ENCODE measurements at places on chromosomes 4 and X.

DNA sequence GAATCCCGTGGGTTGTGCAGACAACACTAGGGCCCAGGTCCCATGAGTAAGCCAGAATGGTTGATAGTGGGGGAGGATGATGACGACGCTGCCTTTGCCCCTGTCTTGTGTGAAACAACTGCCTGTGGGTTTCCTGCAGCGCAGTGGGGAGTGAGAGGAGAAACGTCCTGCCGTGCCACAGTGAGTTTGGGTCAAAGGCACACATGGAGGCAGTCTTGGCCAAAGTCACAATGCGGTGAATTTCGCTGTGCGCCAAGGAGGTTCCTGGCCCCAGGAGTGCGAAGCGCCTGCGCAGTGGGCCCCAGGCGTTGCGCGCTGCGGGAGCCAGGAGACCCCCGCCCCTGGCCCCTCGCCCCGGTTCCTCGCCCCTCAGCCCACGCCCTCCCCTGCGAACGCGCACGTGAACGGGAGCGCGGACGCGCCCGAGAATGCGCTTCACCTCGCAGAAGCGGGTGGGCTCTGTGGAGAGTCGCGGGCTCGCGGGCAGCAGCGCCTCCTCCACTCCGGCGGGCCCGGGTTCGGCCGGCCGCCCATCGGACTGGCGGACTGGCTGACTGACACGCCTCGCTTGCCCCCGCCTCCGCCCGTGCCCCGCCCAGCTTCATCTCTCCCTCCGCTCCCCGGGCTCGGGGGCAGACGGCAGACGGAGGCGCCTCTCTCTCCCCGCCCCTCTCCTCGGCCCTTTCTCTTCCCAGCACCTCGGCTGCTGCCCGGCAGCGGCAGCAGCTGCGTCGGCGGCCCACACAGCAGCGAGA is at the start of gene NUDT10:
Gene NUDT10, plus strand, starts transcription at position 635 of the 755 bp plus-strand sequence. CDS start 144 bp downstream, outside the sequence.
- peak; percentile 43 for DNase-seq

GRCh38 chr4:98508829-98509598 is 149.4 kb downstream of the TSPAN5 start:
- no peak for DNase-seq

DNA sequence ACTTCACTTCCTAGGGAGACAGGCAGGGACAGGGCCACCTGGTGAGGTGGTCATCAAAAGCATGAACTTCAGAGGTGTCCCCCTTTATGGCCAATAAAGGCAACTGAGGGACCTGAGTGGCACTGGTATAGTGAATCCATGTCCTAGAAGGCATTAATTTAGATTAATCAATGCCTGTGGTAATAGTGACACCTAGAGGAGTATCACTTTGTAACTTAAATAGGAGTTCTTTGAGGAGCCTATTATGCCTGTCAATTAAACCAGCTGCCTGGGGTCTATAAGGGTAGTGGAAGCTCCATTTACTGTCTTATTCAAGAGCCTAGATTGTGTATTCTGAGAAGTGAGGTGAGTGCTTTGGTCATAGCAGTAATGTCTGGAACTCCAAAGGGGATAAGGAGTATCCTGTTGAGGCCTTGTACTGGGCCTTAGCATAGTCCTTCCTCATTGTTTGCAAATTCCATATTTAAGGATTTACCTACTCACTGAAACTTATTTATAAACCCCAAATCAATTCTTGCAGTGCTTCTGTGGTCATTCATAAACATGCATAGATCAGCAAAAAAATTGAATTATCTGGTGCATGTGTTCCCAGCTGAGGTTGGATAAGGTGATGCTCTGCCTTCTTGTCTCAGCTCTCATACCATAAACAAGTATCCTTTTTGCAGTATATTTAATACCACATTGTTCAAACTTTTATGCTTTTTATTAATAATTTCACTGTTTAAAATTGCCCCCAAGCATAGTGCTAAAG is 213.8 kb upstream of the RADX start:
- peak; percentile 14 for DNase-seq

DNA sequence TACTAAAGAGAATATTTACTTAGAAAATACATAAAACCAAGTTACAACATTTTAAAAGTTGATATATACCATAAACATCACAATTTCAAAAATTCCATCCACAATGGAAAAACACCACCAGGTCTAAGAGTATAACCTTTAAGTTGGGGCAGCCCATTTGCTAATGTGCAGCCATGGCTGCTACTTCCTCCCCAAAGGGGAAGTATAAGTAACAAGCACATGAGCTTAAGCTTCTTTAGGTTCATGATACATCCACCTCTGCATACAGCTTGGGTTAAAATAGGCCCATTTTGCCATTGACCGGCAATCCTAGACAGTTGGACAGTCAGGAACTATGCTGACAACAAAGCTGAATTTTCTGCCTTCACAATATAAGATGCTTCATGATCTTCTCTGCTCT is 16.6 kb upstream of the GASK1B start:
- DNase-seq = no peak

GRCh38 chr4:107721436-107722100 is 1.5 kb upstream of the PAPSS1 start:
- DNase-seq = no peak

DNA sequence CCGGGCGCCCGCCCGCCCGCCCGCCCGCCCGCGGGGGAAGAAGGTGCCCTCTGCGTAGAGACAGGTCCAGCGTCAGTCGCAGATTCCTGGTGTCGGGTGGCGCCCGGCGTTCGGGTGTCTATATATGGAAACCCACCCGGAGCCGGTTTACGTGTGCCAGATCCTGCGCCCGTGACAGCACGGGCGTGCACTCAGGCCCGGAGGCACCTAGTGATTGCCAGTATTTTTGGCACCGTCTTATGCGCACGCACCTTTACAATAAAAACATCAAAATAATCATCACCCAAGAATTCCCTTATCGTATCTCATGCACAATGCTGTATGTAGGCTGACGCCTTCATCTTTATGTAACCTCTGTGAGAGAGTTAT is 519 bp downstream of the SLC25A4 start:
- peak; percentile 55 for DNase-seq

GRCh38 chrX:148381603-148382002 is 118.8 kb upstream of the AFF2 start:
- no peak for DNase-seq

- DNase-seq = no peak
Measured at GRCh38 chr4:16583764-16584163, 314.7 kb downstream of the LDB2 start.

DNA sequence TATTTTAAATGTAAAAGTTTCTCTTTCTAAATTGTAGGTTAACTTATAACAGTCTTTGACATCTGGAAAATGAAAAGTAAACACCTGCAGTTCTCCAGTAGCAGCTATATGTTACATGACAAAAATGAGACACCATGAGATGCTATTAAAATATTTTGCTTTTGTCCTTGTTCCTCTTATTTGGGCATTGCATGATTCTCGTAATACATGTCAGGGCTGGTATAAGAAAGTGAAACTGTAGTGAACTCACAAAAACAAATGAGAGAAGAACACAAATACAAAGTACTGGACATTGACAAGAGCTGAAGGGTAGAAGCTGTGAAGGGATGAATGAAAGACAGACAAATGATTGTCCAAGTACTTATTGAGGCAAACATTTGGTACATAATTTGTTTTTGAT is 9.0 kb downstream of the GK2 start:
- no peak for DNase-seq

- DNase-seq = no peak
Measured at GRCh38 chr4:81256059-81256970, 41.3 kb upstream of the PRKG2 start.

DNA sequence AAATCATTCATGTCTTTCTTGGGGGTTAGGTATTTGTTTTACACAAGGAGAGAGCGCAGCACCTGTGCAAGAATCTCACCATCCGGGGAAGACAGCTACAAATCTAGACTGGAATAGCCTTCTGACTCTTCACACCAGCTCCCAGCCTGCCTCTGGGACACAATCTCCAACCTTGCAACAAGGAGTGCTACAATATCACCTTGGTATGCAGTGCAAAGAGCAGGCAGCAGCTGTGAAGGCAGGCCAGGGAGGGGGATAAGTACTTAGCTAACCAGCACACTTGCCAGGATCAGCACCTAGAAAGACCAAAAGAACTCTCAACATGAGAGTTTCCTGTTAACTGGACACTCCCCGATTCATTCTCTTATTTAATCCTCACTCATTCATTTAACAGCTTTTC is 235.3 kb downstream of the AR start:
- DNase-seq = no peak

DNA sequence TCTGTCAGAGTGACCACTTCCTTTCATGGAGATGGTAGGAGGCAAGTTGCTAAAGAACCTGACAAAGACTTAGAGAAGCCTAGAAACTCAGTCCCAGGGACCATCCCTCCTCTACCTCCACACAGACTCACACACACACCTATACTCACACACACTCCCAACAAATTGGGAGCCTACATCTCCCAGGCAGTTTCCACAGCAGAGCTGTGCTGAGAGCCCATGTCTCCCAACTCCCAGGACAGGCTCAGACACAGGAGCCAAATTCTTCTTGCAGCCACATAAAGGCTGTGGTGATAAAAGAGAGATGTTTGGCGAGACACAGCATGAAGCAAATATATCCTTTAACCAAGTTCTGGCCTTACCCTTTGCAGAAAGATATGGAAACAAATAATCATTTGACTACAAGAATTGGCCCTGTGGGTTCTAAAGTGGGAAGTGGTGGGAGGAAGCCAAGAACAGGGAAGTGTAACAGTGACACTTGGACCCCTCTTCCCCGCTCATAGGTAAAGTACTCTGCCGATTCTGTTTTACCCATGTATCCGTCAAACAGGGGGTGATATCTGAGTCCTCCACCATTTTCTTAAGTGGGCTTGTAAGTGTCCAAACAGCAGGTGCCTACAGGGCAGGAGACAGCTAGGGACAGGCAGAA is 11.0 kb upstream of the IDS start:
- DNase-seq = no peak

- no peak for DNase-seq
Measured at GRCh38 chrX:102976793-102977495, 39.9 kb downstream of the RAB40AL start.

- no peak for DNase-seq
Measured at GRCh38 chrX:12898073-12898472, 8.3 kb upstream of the TLR8 start.

GRCh38 chrX:108198420-108198819 is 106.8 kb downstream of the ATG4A start:
- DNase-seq = no peak

DNA sequence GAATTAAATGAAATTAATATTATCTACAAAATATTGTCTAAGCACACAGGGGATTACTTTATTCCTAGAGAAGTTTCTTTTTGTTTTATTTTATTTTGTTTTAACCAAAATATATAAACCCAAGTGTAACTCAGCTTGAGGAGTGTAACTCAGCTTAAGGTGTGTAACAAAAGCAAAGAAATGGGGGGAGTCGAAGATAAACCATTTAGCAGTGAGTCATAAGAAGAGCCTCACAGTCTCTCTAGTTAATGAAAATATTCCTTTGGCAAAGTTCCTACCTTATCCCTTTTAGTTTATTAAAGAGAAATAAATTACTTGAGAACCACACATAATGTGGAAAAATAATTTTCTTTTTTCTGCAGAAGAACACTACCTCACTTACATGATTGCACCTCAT is 261.8 kb downstream of the KCTD8 start:
- DNase-seq = no peak

- peak; percentile 71 for DNase-seq
Measured at GRCh38 chr4:104500442-104500841, 5.7 kb upstream of the CXXC4 start.

DNA sequence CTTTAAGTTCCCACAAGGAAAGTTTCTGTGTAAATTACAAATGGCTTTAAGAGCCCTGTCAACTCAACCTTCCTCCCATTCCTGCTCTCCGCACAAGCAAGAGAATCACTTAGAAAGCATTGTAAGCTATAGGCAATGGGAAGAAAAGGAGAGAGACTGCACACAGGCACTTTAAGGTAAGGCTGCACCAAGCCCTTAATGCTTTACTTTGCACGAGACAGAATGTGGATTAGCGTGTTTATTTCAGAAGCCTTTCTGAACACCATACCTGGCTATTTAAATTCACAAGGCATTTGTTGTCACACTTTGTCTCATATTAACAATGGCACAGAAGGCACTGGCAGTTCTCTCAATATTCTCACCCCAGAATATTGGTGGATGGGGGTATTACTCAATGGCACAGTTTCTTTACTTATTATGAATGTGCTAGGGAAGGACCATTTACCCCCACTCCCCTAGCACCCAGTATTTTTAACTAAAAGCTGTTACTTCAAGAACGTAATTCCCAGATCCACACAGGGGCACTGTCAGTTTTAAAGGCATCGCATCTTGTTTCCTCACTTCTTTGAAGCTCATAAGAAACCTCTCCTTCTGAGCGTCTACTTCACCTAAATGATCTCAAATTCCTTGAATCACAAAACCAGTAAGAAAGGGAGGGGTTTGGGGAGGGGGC is 150.0 kb downstream of the MAML3 start:
- no peak for DNase-seq

DNA sequence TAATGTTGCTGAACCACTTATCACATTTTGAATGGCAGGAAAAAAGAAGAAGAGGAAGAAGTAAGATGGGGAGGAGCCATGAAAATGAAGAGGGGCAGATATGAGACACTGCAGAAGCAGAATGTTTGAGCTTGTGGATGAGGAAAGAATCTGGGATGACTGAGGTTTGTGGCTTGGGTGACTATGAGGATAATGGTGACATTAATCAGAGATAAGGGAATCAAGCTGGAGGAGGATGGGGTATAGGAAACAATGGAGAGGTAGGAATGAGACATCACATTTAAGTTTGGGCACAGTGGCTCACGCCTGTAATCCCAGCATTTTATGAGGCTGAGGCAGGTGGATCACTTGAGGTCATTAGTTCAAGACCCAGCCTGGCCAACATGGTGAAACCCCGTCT is 19.1 kb upstream of the PHF8 start:
- no peak for DNase-seq

DNA sequence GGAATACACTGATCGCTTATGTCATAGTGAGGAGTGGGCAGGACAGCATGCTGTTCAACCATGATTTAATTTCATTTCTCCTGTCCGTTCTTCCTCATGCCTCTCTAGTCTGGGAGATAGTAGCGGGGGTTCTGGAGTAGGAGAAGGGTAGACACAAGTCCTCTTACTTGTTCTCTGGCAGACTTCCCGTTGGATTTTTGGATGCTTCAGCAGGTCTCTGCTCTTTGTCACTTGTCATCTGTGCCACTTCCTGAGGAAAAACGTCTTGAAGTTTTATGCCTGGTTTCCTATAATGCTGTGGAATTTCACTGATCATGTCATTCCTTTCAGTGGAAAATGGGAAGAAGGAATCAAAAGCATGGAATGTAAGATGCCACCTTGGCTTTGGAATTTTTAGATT is 154.7 kb downstream of the GATB start:
- no peak for DNase-seq

- no peak for DNase-seq
Measured at GRCh38 chrX:39766855-39767254, 330.9 kb downstream of the BCOR start.

GRCh38 chr4:181647396-181648147 is 595.6 kb upstream of the TENM3 start:
- DNase-seq = peak; percentile 23

- no peak for DNase-seq
Measured at GRCh38 chr4:79223993-79224776, 101.7 kb downstream of the NAA11 start.

DNA sequence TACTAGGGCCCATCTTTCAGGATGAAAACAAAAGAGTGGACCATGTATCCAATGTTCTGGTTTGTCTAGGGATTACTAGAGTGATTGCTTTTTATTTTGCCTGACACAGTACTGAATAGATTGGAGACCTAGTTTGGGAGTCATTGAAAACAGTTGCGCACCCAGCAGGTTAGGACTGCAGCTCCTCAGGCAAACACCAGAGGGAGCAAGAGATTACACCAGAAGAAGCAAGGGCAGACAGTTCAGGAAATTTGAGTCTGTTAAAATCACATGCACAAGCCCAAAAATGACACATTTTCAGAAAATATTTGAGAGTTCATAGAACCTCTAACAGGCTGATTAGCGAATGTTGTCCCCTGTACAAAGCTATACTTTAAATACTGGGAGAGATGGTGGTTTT is 55.6 kb downstream of the CYLC1 start:
- no peak for DNase-seq
